ENCODE measurements at places on chromosomes 2 and 18. TPM values are rescaled to one million over a fixed set of nuclear protein-coding genes. Genes with fewer than 3 reads are reported as not detected.
A peak's percentile ranks its signal among the peaks of the same experiment; 100 is the strongest.

GRCh38 chr2:23682481-23682880 is 244.4 kb downstream of the ATAD2B start:
- ATAC-seq = no peak

DNA sequence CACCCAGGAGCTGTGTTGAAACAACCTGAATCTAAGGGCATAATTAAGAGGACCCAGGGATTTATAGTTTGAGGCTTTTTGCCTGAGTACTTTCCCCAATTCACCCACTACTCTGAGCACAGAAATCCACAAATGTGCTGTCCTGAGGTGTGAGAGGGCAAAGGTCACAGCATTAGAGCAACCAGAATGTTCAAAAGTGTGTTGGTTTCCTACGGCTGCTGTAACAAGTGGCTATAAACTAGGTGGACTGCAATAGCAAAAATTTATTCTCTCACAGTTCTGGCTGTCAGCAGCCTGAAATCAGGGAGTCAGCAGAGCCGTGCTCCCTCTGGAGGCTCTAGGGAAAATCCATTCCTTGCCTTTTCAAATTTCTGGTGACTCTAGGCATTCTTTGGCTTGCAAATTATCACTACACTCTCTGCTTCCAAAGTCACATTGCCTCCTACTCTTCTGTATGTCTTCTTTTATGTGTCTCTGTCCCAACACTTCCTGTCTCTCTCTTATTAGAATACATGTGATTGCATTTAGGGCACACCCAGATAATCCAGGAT is 91.4 kb upstream of the TACR1 start:
- peak; percentile 89 for ATAC-seq

- no peak for ATAC-seq
Measured at GRCh38 chr2:44103639-44104038, 65.0 kb upstream of the PPM1B start.

GRCh38 chr2:38498045-38498481 is 104.7 kb downstream of the HNRNPLL start:
- ATAC-seq = no peak

DNA sequence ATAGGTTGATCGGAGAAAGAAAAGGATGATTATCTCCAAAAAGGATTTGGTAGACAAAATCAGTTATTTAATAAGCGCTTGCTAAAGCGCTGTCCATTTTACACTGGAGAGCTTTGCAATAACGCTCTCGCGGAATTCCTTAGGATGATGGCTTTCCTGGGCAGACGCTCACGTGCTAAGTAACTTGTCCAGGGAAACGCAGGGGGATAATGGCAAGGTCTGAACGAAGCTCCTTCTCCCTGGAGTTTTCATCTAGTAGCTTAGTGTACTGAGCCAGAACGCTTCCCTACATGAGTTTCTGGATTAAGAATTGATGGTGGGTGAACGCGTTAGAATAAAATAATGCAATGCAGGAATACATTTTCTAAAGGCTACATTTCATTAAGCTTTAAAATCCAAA is 739.5 kb upstream of the SALL3 start:
- ATAC-seq = no peak

DNA sequence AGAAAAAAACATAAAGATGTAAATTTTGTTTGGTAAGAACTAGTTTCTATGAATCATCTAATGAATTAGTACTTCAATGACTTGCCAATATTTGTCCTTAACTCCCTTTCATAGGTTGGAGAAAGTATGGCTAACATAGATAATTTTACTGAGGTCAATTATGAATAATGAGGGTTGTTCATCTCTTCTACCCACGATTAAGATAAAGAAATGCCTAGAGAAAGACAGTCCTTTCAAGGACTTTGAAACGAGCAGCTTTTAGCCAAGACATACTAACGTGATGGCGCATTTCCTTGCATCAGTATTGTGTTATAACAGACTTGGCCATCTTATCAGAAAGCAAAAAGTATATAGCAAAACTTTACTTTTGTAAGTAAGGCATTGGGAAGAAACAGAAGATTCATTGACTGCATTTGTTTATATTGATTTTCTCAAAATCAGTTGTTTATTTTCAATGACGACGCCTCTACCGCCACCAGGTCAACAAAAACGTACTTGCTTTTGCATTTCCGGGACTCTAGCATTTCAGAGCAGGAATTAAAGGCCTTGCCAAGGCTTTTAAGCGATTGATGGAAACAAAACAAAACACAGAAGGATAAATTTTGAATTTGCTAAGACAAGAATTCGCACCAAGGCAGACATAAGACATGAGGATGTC is 961 bp downstream of the RBM43 start:
- no peak for ATAC-seq

GRCh38 chr18:70621710-70622109 is 332.9 kb downstream of the SOCS6 start:
- ATAC-seq = no peak

GRCh38 chr2:70923378-70924015 is 12.2 kb upstream of the ATP6V1B1 start:
- no peak for ATAC-seq

GRCh38 chr2:30157616-30158015 is 10.8 kb downstream of the YPEL5 start:
- no peak for ATAC-seq

DNA sequence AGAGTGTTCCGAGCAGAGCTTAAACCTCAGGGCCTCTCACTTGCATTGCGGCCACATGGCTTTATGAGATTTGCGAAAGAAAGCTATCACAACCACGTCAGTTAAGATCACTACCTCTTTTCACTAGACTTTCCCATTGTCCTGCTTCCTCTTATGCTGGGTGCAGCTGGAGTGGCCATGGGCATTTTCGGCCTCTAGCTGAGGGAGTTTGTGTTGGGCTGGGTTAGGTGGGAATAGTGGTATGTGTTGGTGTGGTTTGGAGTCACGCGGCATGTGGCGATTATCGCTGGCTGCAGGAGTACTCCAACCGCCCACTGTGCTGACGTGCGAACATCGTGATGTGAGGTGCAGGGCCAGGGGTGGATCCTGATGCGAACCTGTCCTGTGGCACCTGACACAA is 27.1 kb downstream of the RALB start:
- ATAC-seq = no peak

DNA sequence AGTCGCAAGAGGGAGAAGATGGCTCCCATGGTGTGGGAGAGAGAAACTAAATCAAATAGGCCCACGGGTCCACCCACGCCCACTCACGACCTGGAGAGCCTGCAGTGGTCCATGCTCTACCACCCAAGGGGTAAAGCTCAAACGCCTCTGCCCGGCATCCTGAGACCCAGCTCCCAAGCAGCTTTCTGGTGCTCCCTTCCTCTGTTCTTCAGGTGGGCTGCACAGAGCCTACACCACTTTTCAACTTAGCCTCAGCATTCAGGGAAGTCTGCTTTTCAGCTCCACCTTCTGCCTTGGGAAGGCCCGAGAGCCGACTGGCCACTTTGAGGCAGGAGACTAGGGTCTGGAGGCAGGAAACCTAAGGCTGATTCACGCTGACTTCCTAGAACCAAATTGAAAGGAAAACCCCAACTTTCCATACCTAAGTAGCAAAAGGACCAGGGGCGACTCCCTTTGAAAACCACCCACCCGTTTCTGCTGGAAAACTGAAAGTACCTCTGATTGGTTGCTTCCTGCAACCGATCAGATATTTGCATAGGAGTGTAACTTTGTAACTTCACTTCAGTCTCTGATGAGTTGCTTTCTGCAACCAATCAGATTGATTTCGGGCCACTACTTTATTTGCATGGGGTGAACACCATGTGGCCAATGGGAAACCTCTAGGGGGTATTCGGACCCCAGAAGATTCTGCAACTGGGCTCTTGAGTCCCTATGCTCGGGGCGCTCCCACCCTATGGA is 26.8 kb upstream of the SPATA3 start:
- peak; percentile 30 for ATAC-seq

DNA sequence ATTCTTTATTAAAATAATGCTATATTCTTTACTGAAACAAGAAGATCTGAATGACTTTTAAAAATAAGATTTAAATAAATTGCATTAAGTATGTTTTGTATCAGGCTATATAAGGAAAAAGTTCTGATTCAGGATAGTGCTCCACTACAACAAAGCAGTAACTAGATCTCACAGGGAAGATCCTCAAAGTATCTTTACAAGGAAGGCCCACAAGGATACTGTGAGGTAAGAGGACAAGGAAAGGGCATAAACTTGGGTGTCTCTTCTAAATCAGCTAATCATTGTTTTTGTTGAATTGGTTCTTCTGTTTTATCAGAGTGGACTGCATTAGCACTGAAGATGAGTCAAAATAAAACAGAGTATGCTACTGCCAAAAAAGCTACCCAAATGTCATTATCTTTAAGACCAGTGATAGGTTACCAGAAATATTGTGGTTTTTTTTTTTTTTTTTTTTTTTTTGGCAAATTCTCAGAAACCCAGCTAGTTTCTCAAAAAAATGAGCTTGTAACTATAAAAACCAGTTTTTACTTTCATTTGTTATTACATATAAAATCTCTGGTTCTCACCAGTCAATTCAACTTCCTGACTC is 160.9 kb downstream of the BAZ2B start:
- no peak for ATAC-seq

DNA sequence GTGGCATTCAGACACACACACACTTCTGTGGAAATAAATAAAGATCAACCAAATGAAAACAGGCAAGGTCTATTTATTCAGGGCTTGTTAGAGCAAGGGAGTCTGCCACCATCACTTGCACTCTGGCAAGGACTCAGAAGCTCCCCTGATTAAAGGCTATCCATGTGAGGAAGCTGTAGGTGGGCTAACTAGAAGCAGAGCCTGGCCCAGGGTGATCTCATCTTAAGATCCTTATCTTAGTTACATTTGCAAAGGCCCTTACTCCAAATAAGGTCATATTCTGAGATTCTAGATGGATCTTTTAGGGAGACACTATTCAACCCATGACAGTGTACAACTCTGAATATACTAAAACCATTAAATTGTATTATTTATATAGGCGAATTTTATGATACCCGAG is 190.0 kb upstream of the SRD5A2 start:
- no peak for ATAC-seq

DNA sequence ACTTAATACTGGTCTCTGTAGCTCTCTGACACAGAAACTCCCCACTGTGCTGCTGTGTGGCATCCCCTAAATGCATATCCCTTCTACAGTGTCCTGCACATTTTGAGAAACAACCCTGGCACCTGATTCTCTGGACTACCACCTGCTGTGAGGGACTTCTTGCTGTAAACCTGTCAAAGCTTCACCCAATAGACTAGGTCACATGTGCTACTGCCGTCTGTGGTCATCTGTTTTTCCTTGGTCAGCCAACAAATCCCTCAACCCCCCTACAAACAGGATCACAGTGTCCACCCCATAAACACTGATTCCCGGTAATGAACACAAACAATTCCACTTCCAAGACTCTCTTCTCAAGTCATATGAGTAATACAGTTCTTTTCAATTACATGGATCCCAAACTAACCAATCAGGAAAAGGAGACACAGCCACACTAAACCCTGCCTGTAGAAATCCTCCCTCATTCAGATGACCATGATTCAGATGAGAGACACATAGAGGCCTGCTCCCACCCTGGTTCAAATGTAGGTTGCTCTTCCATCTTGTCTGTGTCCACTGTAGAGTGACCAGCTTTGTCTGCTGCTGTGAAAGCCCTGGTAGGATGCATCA is 1157.4 kb downstream of the RPIA start:
- peak; percentile 86 for ATAC-seq

- no peak for ATAC-seq
Measured at GRCh38 chr2:204945376-204945775, 400.1 kb downstream of the PARD3B start.

GRCh38 chr2:231674587-231675338 is 33.6 kb upstream of the PTMA start:
- ATAC-seq = peak; percentile 69

- peak; percentile 11 for ATAC-seq
Measured at GRCh38 chr2:136075476-136075875, 42.5 kb downstream of the CXCR4 start.

DNA sequence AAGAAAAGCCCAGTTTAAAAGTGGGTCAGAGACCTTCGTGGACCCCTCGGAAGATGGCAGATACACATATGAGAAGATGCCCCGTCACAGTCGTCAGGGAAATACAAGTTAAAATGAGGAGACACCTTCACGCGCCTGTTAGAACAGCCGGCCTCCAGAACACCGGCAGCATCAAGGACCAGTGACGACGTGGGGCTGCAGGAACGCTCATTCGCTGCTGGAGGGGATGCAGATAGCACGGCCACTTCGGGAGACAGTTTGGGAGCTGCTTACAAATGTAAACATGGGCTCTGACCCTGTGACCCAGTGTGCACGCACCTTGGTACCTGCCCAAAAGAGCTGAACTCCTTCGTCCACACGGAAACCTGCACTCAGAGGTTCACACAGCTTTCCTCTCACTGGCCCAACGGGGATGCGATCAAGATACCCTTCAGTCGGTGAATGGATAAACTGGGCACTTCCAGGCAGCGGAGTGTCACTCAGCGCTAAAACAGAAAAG is 83.7 kb upstream of the CTDP1 start:
- no peak for ATAC-seq

DNA sequence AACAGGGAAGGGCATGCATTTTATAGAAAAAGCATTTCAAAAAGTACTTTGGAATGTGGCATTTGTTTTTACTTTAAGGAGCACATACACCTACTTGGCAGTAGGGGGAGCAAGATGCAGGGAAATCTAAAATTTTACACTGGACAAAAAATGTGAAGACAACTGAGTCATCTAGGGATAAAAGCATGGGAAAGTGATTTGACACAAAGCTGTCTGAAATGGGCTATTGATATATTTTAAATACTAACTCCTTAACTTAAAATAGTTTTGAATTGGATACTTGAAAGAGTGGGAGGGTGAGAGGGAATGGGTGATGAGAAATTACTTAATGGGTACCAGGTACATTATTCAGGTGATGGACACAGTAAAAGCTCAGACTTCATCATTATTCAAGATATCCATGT is 15.8 kb downstream of the TMEM200C start:
- ATAC-seq = no peak

DNA sequence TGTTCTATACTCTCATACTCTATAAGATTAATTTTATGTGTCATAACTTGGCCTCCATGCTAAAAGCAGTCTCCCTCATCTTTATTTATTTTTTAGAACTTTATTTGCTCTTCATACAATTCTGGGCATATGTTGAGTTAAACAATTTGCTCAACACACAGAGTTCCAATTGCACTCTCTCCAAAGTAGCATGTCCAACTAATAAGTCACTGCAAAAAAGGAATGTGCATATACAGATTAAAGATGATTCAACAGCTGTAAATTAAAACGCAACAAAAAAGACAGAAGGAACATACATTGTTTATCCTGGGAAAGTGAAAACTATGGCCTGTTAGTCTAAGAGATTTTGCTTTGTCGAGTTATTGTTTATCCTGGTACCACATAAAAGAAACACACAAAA is 277.7 kb upstream of the ACVR2A start:
- no peak for ATAC-seq

Gene RFX8
- not detected for total RNA-seq

Gene TUBA3E
- 0.17 TPM for total RNA-seq

Gene NT5C1B
- total RNA-seq = 1.0 TPM

Gene CNGA3
- 3.5 TPM for total RNA-seq

Gene AKAIN1
- total RNA-seq = not detected

Gene REG3A
- 0.31 TPM for total RNA-seq

Gene ELAC1
- total RNA-seq = 7.6 TPM

Gene CACNB4
- total RNA-seq = 58.4 TPM

Gene ALPG
- 0.39 TPM for total RNA-seq

Gene GALR1
- 0.05 TPM for total RNA-seq

Gene CYP27A1
- 3.0 TPM for total RNA-seq
